Esophagus mucosa (tissue), 1 donor: ENCODE measurements at places on chromosomes 4 and X. TPM values are rescaled to one million over a fixed set of nuclear protein-coding genes. Genes with fewer than 3 reads are reported as not detected.

PPP4R3C gene
- not detected for total RNA-seq

PNCK gene
- 1.00 TPM for total RNA-seq

MAGEB1 gene
- total RNA-seq: not detected

ZCCHC12 gene
- total RNA-seq: not detected

PLP1 gene
- total RNA-seq: 0.04 TPM

SUV39H1 gene
- 6.4 TPM for total RNA-seq

CENPE gene
- total RNA-seq: 14.1 TPM

FAAH2 gene
- 4.8 TPM for total RNA-seq

PPP2R2C gene
- 65.7 TPM for total RNA-seq

RRH gene
- 0.16 TPM for total RNA-seq

SPANXN4 gene
- total RNA-seq: not detected
